Hepatocyte (in vitro differentiated cells): ENCODE measurements at places on chromosomes 7 and 10.

GRCh38 chr7:33351709-33352108 is 222.3 kb downstream of the BBS9 start:
- DNase-seq = no peak

GRCh38 chr7:123122916-123123315 is 76.9 kb downstream of the SLC13A1 start:
- no peak for DNase-seq

- no peak for DNase-seq
Observed at GRCh38 chr10:123544986-123545385, 121.2 kb upstream of the GPR26 start.

DNA sequence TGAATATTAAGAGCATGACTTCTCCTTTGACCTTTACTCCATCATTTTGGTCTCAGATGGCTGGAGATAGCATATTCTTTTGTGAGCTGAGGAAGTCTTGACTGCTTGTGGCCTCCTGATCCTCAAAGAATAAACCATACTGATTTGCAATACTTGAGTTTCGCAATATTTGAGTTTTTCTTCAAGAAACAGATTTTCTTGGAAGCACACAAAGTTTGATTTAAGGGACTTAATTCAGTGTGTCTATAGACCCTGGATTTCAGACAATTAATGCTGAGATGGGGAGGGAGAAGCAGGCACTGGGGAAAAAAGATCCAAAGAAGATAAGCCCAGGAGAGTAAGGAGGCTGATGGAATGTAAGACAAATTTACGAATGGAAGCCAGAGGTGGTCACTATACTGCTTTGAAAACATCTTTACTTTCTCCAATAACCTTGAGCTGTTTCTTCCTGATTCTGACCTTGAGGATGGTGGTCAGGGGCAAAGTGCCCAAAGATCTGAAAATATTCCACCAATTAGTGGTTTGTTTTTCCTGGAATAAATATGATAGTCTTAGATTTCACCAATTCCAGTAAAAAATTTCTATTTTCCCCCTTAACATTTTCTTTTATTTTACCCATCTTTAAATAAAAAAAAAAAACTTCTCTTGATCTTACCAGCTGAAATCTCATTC is 7.5 kb downstream of the EPDR1 start:
- DNase-seq = no peak

DNA sequence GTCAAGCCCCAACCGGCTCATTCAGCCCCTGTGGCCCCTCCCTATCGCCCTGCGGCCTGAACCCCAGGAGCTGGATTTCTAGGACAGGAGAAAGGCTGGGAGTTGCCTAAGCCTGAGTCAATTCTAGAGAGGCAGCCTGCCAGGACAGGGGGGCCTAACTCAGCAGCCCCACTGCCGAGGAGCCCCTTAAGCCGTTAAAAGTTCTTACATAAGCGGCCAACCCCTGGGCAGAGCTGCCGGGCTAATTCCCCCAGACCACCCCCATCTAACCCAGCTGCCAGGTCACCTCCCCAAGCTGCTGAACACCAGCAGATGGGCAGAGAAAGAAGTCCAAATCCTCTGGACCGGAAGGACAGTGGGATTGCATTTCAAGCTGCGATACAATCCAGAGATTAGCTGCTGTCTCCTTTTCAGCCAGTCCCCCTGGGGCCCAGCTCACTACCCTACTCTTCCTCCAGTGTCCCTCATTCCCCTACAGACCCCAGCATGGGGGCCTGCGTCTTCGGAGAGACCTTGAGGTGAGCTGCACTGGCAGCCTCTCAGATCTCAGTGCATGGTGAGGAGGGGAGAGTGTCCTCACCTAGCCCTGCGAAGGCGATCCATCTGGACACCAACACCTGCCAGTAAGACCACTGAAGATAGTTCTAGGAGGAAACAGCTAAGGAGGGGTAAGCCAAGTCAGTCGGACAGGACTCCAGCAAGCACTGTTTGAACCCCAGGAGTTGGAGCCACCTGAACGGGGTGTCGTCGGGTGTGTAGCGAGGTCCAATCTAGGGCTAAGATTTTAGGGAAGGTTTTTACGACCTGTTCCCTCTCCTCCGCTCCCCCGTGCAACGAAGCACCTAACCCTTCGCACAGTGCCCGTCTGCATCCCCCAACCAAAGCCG is 830 bp downstream of the IMPDH1 start:
- no peak for DNase-seq
